ENCODE measurements at places on chromosomes 1 and 21.

DNA sequence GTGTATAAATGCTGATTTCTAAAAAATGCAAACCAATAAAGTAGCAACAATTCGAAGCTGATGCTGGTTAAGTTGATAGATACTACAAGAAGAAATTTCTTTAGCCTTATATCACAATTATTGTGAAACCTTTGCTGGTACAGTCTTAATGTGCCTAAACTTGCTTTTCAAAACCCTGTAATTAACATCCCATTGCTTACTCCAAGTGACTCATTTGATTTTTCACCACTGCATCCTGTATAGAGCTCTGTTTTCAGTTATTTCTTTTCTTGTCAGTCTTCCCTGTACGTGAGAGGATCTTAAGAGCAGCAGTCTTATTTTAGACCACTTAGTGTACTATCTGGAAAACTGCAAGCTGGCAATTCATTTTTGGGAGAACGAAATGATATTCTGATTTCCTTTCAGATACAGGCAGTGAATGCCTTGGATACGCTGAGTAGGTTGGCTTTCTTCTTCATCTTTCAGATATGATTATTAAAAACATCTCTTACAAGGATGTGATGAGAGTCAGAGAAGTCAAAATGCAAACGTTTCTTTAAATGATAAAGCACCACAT is 210.3 kb downstream of the KCTD3 start:
- peak; percentile 8 for DNase-seq

DNA sequence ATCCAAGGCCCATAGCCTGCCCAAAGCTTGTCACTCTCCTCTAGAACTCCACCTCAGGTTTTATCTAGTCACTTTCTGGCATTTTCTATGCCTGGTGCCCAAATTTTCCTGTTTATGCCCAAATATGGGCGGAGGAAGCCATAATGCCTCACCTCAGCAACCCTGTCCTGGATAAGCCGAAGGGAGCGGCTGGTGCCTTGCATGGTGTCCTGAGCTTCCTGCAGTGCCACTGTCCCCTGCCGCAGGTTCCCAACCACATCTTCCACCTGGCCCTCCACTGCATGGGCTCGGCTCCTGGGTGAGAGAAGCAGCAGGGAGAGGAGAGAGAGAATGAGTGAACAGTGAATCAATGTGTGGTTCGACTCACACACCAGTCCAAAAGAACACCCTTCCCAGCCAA is 34.2 kb downstream of the CAMK1G start:
- DNase-seq: no peak

DNA sequence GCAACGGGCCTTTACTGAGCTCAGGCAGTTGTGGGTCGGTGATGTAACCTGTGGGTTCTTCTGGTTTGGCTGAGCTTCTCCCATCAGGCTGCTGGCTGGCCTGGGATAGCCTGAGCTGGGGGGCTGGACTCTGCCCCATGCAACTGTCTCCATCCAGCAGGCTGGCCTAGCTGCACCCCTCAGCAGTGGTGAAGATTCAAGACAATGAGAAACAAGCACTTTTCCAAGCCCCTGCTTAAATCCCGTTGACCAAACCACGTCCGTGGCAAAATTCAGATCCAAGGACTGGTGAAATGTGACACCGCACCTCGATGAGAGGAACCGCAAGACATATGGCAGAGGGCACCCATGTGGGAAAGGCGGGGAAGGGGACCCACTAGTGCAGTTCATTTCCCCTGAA is 25.6 kb downstream of the PRSS38 start:
- no peak for DNase-seq

- DNase-seq: peak; percentile 81
These were observed 12.1 kb upstream of the SGIP1 start for GRCh38 chr1:66521721-66522365.

GRCh38 chr1:42442662-42443061 is 13.2 kb downstream of the ZMYND12 start:
- no peak for DNase-seq

GRCh38 chr21:43025636-43026180 is 49.9 kb downstream of the CBS start:
- DNase-seq: no peak

DNA sequence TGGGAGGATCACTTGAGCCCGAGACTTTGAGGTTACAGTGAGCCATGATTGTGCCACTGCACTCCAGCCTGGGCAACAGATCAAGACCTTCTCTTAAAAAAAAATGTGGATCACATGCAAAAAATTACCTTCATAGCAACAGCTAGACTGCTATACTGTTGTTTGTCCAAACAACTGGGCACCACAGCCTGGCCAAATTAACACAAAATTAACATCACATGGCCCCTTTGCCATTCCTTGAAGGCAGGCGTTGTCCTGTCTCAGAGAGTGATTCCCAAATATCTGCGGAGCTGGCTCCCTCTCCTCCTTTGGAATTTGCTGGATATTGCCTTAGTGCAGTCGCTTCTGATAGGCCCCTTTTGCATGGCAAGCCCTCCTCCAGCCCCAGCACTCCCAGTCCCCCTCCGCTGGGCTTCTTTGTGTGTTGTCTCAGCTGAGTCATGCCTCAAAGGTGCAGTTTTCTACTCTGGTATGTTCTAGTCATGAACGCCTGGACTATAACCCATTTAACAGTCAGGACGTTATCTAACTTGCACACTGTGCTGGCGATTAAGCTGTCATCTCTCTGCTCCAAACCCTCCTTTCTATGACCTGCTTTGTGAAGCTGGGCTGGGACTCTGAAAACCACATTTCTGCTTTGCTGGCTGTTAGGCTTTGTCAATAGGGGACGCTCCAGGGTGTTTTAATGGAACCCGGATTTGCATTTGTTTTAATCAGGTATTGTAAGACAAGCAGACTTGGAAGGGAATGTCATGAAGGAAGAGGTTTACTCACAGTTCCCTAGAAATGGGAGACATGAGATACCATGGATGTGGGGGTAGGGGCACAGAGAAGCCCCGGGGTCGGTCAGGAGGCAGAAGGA is 20.1 kb upstream of the HPCAL4 start:
- DNase-seq: peak; percentile 88

- DNase-seq: no peak
These were observed 26.5 kb upstream of the ATP2B4 start for GRCh38 chr1:203599875-203600781.

DNA sequence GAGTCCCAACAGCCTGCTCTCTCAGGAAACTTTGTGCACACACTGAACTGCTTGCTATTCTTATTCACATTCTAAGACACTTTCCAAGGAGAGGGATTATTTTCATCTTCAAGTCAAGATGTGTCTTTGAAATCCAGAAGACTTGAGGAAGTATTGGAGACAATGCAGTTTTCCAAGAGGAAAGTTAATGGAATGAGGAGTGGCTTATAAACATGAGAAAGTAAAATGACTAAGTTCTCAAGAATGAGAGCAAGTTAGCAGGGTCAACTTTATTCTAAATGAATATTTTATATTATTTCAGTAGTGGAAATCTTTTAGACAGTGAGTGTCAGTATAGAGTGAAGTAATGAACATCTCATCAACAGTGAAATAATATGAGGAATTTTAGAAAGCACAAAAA is 1239.3 kb downstream of the MRPL39 start:
- DNase-seq: no peak

- DNase-seq: no peak
These were observed 5.7 kb downstream of the TAL1 start for GRCh38 chr1:47226121-47226838.

DNA sequence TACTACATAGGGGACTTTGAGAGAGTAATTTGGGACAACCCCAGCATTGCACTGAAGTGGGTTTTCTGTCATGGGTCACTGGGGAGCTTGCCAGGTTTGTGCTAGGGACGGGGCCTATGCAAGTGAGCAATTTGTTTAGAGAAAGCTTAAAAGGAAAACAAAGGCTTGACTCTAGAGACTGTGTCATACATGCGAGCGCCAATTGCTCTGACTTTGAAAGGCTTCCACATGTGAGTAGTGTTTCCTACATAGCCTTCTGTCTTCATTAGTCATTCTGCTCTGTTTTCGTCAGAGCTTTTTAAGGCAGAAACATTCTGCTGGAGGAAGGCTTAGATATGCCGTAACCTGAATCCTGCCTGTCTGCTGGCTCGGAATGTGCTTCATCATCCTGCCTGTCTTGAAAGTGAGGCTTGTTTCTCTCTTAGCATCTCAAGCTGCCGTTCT is 28.4 kb downstream of the TRIM45 start:
- DNase-seq: peak; percentile 96

- DNase-seq: no peak
These were observed 17.6 kb upstream of the ALDH4A1 start for GRCh38 chr1:18919956-18920355.

- no peak for DNase-seq
These were observed 572.1 kb downstream of the DPYD start for GRCh38 chr1:97348599-97349265.

DNA sequence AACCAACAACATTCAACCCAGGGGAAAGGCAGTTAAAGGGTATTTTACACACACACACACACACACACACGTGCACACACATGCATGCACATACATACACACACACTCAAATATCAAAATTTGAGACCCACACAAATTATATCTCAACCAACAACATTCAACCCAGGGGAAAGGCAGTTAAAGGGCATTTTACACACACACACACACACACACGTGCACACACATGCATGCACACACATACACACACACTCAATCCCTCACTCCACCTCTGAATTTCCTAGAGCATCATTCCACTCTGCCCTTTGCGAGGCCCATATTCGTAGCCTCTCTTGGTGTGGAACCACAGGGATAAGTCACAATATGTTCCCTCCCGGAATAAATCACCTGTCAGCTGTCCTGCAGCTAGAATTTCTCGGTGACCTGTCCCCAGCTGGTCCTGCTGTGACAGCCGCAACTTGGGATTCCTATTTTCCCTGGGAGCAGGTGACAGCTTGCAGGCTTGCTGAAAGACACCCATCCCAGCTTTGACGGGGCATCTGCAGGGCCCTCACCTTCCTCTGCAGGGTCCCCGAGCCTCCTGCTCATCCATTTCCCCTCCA is 122.7 kb downstream of the PSMG1 start:
- no peak for DNase-seq

DNA sequence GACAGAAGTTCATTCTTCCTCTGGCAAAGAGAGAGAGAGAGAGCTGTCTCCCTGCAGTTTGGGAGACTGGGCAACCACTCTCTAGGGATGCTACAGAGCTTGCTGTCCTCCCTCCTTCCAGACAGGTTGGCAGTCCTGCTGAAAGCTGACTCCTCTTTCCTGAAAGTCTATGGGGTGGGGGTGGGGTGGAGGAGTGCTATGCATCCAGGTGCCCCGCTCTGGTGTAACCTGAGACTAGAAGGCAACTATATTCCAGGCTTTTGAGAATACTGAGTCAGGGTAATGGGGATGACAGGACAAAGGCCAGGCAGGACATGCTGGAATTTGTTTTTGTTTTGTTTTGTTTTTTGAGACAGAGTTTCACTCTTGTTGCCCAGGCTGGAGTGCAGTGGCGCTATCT is 55.4 kb downstream of the OPTC start:
- no peak for DNase-seq

Data from cardiac muscle cell (in vitro differentiated cells and primary cell).